ENCODE measurements at places on chromosomes 4 and X.
A peak's percentile ranks its signal among the peaks of the same experiment; 100 is the strongest.

DNA sequence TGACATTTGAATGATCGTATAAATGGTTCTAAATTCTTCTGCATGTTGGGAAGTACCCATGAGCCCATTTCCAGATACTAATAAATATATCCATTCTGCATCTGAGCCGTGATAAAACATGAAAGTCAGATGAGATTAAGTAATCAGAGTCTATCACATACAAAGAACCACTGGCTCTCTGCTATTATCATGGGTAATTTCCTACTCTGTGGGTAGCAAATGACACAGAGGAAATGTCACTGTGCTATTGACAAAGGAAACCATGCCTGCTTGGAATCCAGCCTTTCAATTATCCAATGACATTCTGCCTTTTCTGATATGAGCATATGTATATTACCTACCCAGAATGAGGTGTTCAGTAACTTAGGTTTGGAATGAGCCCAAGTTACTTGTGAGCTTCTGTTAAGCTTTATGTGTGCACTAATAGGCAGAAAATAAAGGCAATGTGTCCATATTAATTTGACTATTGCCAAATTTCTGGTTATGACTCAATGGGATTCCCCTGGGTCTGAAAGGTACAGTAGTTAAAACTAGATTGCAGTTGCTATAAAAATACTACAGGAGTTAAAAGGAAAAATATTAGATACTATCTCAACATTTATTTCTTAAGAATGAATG lies 238.7 kb upstream of the KCNIP4 start:
- DNase-seq = no peak

GRCh38 chrX:149829751-149830191 lies 48.0 kb downstream of the MAGEA9 start:
- peak; percentile 23 for DNase-seq

DNA sequence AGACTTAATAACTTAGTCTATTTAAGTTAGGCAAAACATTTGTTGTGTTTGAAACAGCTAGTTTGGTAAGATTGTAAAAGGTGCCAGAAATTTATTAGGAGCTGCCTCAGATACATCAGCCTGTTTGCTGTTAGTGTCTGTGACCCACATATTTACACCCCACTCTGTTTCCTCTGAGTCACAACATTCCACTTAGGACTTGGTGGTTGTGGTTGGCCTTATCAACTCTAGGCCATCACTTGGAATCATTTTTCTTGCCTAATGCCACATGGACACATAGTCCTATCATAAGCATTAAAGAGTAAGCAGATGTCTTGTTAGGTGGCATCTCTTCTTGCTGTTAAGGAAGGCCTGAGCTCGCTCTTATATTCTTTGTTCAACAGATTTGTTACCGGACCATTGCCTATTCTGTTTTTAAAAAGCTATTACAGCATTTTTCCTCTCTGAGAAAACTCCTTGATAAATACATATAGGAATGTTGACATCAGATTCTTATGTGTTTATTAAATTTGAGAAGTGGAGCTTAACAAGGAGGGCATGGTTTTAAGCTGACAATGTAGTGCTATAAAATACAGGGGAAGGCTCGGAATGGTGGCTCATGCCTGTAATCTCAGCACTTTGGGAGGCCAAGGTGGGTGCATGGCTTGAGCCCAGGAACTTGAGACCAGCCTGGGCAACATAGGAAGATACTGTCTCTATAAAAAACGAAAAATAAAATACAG lies 51.2 kb upstream of the PGRMC2 start:
- DNase-seq = no peak

DNA sequence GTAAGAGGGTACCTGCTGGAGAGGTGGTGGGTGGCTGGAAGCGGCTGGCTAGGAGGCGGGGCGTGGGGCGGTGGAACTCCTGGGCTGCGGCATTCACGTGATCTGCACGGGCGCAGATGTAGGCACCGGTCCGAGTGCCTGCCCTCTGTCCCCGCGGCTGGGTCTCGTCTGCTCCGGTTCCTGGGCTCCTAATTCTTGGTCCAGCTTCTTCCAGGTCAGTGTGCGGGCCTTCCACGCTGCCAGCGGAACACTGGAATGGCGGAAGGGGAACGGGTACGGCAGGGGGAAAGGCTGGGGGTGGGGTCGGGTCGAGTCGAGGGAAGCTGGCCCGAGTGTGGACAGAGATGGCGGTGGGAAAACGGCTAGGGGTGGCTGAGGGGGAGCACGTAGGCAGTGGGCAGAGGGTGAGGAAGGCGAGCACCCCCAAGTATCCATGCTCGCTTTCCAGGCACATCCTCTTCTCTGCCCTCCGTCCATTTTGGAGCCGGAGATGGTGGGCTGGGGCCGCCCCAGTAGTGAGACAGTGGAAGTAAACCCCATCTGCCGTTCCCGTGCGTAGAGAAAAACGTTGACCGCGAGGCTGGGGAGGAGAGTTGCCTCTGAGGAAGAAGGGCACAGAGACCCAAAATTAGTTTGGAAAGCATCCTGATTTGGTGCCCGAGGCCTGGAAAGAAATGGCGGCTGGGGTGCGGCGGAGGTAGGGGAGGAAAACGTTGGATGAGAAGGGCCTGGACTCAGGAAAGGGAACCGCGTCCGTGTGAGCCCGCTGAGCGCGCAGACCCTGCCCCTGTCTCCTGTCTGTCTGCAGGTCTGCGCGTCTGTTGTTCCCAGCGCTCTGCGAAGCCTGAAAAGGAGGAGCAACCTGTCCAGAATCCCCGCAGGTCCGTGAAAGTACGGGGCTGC lies at the start of gene TCEAL4:
Gene TCEAL4 (plus strand): TSS at position 105 of the 903 bp plus-strand sequence. CDS start 1,161 bp downstream, outside the sequence.
- DNase-seq = peak; percentile 20

- no peak for DNase-seq
Observed at GRCh38 chrX:73831500-73831899, 268.5 kb downstream of the CHIC1 start.

DNA sequence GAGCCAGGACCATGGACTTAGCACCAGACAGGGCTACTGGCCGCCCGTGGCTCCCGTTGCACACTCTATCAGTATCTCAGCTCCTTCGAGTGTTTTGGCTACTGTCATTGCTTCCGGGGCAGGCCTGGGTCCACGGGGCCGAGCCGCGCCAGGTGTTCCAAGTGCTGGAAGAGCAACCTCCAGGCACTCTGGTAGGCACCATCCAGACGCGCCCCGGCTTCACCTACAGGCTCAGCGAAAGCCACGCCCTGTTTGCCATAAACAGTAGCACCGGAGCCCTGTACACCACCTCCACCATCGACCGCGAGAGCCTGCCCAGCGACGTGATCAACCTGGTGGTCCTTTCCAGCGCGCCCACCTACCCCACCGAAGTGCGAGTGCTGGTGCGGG lies 1.6 kb downstream of the FAT4 start:
- no peak for DNase-seq

Data from activated gamma-delta T cell treated with anti-CD3 and anti-CD28 coated beads, Interleukin-2, amount 50 U/mL, for 16 hours (primary cell).